ENCODE measurements at places on chromosomes 11 and 22.

- DNase-seq: no peak
These were observed 3.3 kb upstream of the JAML start for GRCh38 chr11:118227865-118228785.

GRCh38 chr11:129950101-129951091 lies 52.2 kb downstream of the PRDM10 start:
- DNase-seq: peak; percentile 22

GRCh38 chr22:29292379-29292778 lies 14.1 kb upstream of the GAS2L1 start:
- DNase-seq: no peak

DNA sequence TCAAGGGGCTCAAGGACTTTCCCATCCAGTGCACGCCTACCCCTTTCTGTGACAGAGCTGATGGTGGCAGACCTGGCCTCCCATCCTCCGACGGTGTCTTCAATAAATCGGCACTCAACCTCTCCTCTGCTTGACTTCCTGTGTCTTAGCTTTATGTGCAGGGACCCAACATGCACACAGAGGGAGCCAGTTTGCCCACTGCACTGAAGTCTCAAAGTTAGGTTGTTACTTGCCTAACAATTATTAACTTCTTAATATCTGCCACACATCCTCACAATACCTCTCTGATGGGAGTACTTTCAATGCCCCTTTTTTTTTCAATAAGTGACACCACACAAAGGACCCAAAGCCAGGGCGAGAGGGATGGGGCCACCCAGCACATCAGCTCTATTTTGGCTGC lies 3.6 kb downstream of the IZUMO1R start:
- no peak for DNase-seq

DNA sequence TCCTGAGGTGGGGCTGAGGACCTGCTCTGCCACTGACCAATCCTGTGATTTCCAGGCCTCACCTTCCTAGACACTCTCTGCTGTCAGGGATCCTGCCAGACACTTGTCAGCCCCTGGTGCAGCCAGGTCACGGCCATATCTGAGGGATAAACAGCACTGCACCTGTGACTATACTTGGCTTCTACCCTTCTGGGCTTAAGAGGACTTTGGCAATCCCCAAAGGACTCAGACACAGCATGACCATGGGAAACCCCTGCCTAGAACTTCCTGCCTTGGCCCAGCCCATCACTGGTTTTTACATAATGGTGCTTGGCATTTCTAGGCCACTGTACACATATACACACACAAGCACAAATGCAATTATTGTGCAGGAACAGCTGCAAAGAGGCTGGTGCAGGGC lies 11.6 kb upstream of the OLFML1 start:
- DNase-seq: no peak

DNA sequence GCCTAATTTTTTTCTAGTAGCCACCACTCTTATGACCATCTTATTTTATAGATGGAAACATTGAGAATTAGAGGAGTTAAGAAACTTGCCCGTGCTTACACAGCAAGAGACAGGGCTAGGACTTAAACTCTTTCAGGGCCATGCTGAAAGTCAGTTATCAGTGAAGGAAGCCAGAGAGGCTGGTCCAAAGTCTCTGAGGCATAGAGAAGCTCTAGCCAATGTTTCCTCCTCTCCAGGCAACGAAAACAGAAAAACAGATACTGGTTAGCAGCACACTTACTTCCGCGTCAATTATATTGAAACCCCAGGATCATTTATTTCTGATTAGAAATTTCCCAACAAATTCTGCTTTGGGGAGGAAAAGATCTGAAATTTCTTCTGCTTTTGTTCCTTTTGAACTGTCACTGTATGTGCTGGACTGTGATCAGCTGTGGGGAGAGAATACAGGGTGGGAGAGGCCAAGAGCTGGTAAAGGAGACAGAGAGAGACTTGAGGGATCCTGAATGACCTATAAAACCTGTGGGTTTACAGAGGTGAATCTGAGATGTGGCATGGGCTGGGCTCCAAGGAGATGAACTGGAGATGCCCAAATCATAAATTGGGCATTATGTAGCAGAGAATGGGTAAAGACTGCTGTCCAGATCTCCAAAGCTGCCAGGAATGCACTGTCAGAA lies 37.5 kb upstream of the CAPRIN1 start:
- no peak for DNase-seq

GRCh38 chr22:38327805-38328204 lies 10.6 kb upstream of the CSNK1E start:
- no peak for DNase-seq

DNA sequence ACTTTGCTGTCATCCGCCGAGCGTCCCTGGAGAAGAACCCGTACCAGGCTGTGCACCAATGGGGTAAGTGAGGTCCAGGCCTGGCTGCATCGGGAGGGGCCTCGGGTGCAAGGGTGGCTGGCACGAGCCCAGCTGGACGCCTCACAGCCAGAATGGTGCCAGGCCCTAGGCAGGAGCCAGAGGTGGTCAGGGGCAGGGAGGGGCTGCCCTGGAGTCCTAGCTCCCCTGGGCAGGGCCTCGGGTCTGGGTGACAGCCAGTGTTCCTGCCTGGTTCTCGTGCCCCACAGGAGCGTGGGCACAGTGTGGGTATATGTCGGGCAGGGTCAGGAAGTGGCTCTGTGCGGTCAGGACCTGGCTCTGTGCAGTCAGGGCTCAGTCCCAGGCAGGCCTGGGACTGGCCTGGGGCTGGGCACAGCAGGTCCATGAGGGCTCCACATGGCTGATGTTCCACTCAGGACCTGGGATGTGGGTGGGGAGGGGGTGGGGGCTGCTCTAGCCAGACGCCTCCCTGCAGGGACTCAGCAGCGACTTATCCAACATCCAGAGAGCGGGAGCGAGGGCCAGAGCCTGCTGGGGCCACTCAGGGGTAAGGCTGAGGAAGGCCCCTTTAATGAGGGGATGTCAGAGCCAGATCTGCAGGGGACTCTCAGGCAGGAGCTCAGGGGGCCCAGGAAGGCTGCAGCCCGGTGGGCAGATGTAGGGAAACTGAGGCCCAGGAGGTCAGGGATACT lies 1.2 kb downstream of the TSPAN32 start:
- no peak for DNase-seq

GRCh38 chr11:76173663-76174062 lies 32.6 kb downstream of the WNT11 start:
- no peak for DNase-seq
